ENCODE measurements at places on chromosomes 6 and 20. TPM values are rescaled to one million over a fixed set of nuclear protein-coding genes. Genes with fewer than 3 reads are reported as not detected.
A peak's percentile ranks its signal among the peaks of the same experiment; 100 is the strongest.

- DNase-seq, result no peak
Observed at GRCh38 chr6:11291582-11291981, 59.1 kb upstream of the NEDD9 start.

Gene HLA-DRB1
- total RNA-seq, result 2.7 TPM

- no peak for DNase-seq
Observed at GRCh38 chr20:2840967-2841531, 504 bp downstream of the VPS16 start.

GRCh38 chr6:35385457-35386202, 43.3 kb downstream of the PPARD start:
- no peak for DNase-seq

DNA sequence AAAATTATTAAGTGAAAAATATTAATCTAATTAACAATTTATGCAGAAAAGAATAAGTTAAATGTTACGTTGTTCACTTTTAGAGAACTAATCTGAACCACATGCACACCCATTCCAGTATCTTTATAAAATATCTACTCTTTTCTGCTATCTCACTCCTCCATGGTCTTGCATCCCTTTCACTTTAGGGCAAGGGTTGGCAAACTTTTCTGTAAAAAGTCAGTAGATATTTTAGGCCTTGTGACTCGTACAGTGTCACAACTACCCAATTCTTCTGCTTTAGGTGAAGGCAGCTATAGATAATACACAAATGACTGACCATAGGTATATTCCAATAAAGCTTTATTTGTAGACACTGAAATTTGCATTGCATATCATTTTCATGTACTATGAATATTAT, 39.7 kb upstream of the SUPT3H start:
- no peak for DNase-seq

DNA sequence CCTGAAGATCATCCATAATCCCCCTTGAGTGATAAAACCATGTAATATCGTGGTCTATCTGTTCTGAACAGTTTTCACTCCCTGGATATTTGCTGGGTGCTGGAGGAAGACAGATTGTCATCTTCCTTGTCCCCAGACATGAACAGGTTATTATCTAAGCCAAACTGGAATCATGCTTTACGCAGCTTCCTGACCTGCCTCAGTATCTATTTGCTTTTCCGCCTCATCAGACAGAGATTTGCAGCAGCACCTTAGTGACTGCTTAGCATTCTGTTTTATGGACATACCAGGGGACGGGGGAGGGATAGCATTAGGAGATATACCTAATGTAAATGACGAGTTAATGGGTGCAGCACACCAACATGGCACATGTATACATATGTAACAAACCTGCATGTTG, 124.6 kb downstream of the SLC23A2 start:
- no peak for DNase-seq

DNA sequence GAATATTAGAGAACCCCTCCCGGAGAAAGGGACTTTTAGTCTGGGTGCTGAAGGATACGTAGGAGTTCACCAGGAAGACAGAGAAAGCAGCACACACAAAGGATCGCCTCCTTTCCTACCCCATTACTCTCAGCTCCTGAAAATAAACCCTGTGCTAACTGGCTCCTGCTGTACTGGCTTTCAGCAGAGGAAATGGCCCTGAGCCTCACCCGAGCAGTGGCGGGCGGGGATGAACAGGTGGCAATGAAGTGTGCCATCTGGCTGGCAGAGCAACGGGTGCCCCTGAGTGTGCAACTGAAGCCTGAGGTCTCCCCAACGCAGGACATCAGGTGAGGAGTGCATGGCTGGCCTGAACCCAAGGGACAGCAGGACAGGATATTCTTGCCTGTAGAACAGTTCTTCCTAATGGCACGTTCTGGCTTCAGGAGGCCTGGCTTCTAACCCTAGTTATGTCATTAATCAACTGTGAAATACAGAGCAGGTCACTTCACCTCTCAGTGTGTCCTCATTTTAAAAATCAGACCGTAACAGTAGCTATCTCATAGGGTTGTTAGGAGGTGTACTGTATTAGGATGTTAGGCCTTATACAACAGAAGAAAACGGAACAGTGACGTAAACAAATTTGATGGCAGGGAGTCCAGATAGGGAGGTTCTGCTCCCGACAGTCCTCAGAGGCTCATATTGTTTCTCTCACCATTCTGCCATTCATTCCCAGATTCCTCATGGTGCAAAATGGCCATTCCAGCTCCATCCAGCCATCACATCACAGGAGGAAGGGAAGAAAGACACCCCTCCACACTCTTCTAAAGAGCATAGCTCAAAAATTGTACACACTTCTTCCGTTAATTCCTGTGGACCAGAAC, 1.8 kb downstream of the RBCK1 start:
- no peak for DNase-seq

- no peak for DNase-seq
Observed at GRCh38 chr6:4010048-4010447, 68.9 kb downstream of the FAM217A start.

GRCh38 chr6:80742481-80742880, 636.0 kb downstream of the BCKDHB start:
- DNase-seq, result peak; percentile 35

GRCh38 chr6:154893917-154894316, 101.2 kb upstream of the TIAM2 start:
- DNase-seq, result no peak

GRCh38 chr20:32574296-32575226, 10.6 kb downstream of the NOL4L start:
- no peak for DNase-seq

Gene OPN5
- total RNA-seq, result not detected

DNA sequence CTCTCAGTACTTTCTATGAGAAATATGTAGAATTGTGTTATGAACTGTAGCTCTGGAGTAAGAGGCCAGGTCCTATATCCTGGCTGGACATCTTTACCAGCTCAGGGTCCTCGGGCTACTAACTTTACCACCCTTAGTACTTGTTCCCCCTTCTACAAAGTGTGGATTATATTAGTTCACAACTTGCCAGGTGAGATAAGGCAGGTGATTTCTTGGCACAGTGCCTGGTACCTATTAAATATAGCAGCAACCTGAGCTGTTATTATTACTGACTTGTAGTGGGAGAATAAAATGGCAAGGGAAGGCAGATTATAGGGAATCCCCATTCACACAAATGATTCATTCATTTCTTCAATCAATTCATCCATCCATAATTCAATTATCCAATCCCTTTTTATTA, 150.1 kb downstream of the DOK5 start:
- DNase-seq, result no peak

Gene EPB41L1
- 42.1 TPM for total RNA-seq

GRCh38 chr20:49583669-49584417, 15.9 kb upstream of the PTGIS start:
- DNase-seq, result no peak

DNA sequence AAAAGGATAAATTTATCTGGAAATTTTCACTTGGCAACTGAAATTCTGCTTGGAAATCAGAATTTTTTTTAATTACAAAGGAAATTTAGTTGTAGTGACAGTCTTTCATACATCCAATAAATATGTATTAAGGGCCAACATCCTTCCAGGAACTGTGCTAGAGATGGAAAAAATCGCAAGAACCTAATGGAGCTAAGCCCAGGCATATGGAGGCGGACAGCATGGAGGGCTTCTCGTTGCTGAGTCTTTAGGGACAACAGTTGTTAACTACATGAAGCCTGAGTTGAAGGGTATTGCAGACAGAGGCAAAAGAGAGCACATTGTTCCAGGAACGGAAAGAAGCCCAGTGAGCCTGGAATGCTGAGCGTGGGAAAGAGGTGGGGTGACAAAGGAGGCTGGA, 208.9 kb downstream of the IBTK start:
- no peak for DNase-seq

DNA sequence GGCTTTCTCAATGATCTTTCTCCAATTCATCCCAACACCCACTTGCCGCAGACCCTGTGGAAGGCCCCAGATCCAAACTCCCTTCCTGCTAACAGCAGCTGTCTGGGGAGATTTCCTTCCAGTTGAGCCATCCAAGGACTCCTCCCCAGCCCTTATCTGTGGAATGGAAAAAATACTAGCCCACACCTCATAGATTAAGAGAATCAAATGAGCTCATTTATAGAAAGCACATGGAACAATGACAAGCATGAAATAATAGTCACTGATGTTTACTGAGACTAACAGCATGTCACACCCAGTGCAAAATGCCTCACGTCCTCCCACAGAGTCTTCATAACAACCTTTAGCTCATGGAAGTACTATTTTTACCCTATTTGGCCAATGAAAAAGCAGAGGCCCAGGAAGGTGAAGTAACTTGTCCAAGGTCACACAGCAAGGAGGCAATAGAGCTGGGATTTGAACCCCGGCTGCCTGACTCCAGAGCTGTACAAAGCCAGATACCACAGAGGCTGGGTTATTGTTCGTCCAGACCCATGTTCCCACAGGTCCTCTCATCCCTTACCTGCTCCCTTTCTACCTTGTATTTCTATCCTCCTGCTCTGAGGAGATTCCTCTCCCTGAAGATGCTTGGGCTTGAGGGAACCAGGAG, 23.4 kb upstream of the PTGIS start:
- DNase-seq, result no peak

Gene DEFB118
- not detected for total RNA-seq

DNA sequence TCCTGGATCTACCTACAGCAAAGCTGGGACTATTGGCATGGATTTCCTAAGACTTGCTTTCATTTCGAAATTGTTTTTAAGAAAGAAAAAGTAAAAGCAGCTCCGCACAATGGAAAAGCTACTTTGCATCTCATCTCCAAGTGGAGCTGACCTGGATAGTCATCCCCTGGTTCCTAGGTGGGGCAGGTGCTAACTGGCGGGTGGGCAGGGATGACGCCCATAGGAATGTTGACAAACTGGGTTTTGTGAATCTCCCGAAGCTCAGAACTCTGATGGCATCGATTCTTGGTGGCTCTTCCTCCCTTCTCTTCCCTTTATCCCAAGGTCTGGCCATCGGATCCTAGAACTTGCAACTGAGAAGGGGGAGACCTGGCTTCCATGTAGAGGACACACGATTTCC, 12.4 kb upstream of the EZR start:
- DNase-seq, result no peak
